Activated CD4-positive, alpha-beta T cell treated with anti-CD3 and anti-CD28 coated beads, Interleukin-2, amount 10 ng/mL, durations not matched to agents 7 days and 5 days (primary cell): ENCODE measurements at places on chromosomes 7 and 10. TPM values are rescaled to one million over a fixed set of nuclear protein-coding genes. Genes with fewer than 3 reads are reported as not detected.

- H3K4me1 ChIP-seq: no peaks in the 10 kb centered on the region
- H3K4me3 ChIP-seq: no peak overlapping the region
- no peak for DNase-seq
These were observed 621.1 kb downstream of the PTPRN2 start for GRCh38 chr7:157966490-157966889.

- H3K4me1 ChIP-seq: peaks cover 15% of the 10 kb centered on the region
- H3K4me3 ChIP-seq: peak overlapping the region; percentile 80
- H3K27me3 ChIP-seq: no peaks in the 10 kb centered on the region
- DNase-seq: no peak
These were observed 168.0 kb downstream of the ARHGAP12 start for GRCh38 chr10:31760674-31761081.

DNA sequence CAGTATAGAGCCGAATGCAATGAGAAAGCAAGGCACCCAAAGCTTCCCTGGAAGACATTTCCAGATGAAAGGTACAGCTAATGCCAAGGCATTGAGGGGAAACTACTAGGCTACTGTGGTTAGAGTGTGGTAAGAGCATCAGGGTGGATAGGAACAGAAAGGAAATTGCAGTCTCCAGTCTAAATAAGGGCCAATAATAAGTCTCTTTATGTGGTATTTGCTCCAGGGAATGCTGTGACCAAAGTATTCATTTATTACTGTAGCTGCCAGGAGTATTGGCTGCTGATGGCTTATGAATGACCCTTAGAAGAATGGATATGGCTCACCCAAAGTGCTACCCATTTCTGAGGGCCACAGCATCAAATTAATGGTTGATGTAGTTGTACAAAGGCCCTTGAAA, 30.1 kb upstream of the POT1 start:
- no peaks in the 10 kb centered on the region for H3K4me1 ChIP-seq
- no peaks in the 10 kb centered on the region for H3K36me3 ChIP-seq
- H3K27me3 ChIP-seq: no peaks in the 10 kb centered on the region
- no peak for DNase-seq

DNA sequence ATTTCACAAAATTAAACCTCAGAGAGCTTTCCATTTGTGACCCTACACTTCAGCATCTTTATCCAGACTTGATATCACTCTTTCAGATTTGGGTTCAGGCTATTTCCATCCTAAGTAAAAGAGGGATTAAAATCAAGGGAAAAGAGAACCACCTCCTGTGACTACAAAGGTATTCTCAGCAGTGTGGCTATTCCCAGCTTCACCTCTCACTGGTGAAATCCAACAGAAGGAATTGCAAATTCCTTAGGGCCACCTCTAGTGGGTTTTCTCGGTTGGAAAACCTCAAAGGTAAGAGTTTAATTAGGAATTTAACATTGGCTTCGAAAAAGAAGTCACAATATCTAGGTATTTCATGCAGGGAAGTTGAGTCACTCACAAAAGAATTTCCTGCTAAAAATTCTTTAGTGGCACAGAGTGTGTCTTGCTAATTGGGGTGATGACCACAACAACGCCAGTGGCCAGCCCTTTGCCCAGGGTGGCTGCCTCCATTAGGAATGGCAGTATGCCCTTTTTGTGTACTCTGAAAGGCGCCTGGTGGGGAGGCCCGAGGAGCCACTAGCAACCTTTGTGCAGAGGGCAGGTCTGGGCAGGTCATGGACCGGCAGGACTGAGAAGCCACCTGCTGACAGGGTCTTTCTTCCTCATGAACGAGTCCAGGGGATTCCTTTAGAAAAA, 52.2 kb downstream of the SEM1 start:
- no peak overlapping the region for H3K27ac ChIP-seq
- DNase-seq: no peak
- H3K4me1 ChIP-seq: no peaks in the 10 kb centered on the region
- no peaks in the 10 kb centered on the region for H3K36me3 ChIP-seq
- H3K4me3 ChIP-seq: no peak overlapping the region

The CCDC172 gene
- not detected for total RNA-seq

GRCh38 chr10:109047856-109048255, 875.5 kb downstream of the XPNPEP1 start:
- no peak overlapping the region for H3K4me3 ChIP-seq
- H3K36me3 ChIP-seq: no peaks in the 10 kb centered on the region
- no peaks in the 10 kb centered on the region for H3K4me1 ChIP-seq
- no peak overlapping the region for H3K27ac ChIP-seq
- no peak for DNase-seq
- H3K27me3 ChIP-seq: no peaks in the 10 kb centered on the region

DNA sequence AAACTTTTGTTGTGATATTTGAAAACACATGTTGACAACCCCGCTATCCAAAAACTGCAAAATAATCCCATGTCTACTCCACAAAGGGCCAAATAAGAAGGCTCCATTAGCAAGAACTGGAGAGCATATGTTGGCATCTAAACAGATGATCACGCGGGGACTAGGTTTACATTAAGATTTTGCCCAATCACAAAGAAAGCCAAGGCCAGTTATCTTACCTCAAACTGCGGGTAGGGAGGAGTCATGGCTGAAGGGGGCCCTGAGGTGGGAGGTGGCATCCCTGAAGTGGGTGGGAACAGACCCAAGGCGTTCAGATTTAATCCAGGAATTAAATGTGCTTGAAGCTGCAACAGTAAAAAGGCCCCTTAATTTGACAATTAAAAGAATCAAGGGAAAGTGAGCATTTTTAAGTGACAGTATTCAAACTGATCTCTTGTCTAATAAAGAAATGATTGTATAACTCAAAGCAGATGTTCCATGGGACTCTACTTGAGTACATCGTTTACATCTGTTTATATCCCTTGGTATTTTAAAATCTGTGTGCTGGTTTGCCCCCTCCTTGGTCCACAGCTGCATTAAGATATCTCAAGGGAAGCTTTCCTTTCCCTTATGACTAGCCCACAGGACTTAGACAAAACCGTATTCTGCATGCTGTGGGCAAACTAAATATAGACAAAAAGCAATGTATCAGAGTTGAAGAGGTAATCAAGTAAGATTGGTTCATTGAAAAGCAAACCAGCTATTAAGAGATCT, 42.9 kb downstream of the MALSU1 start:
- no peak for DNase-seq
- peaks cover 20% of the 10 kb centered on the region for H3K4me1 ChIP-seq
- H3K4me3 ChIP-seq: no peak overlapping the region
- H3K27ac ChIP-seq: no peak overlapping the region

- H3K4me3 ChIP-seq: no peak overlapping the region
- peaks cover 61% of the 10 kb centered on the region for H3K36me3 ChIP-seq
- H3K27ac ChIP-seq: no peak overlapping the region
- H3K4me1 ChIP-seq: peaks cover 21% of the 10 kb centered on the region
- no peak for DNase-seq
- H3K27me3 ChIP-seq: no peaks in the 10 kb centered on the region
These were observed 24.5 kb downstream of the AVL9 start for GRCh38 chr7:32519763-32520162.

The GPR85 gene
- not detected for total RNA-seq

- H3K36me3 ChIP-seq: no peaks in the 10 kb centered on the region
- DNase-seq: no peak
- H3K4me1 ChIP-seq: no peaks in the 10 kb centered on the region
- peaks cover 2% of the 10 kb centered on the region for H3K27me3 ChIP-seq
- H3K27ac ChIP-seq: no peak overlapping the region
These were observed 43.6 kb downstream of the PLCE1 start for GRCh38 chr10:94037286-94037685.

DNA sequence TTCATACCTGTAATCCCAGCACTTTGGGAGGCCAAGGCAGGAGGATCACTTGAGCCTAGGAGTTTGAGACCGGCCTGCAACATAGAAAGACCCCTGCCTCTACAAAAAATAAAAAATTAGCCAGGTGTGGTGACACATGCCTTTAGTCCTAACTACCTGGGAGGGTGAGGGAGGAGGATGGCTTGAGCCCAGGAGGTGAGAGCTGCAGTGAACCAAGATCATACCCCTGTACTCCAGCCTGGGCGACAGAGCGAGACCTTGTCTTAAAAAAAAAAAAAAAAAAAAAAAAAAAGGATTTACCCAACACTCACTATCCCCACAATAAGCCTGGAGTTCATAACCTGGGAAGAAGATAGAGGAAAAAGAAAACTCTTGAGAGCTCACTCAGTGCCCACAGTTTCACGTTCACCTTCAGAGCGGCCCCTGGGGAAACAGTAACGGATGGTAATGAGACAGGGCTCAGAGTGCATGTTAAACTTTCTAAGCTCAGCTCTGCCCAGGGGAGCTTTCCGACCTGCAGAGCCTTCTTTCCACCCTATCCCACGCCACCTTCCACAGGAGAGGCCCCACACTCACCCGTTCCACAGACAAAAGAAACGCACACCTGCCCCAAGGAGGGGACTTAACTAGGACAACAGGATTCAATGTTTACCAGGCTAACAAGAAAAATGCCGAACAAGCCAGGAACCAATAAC, 259.8 kb upstream of the KLF14 start:
- peaks cover 77% of the 10 kb centered on the region for H3K4me1 ChIP-seq
- H3K27ac ChIP-seq: peak overlapping the region; percentile 37
- H3K4me3 ChIP-seq: no peak overlapping the region
- no peak for DNase-seq
- peaks cover 3% of the 10 kb centered on the region for H3K36me3 ChIP-seq

The FAM20C gene
- total RNA-seq: 0.47 TPM

DNA sequence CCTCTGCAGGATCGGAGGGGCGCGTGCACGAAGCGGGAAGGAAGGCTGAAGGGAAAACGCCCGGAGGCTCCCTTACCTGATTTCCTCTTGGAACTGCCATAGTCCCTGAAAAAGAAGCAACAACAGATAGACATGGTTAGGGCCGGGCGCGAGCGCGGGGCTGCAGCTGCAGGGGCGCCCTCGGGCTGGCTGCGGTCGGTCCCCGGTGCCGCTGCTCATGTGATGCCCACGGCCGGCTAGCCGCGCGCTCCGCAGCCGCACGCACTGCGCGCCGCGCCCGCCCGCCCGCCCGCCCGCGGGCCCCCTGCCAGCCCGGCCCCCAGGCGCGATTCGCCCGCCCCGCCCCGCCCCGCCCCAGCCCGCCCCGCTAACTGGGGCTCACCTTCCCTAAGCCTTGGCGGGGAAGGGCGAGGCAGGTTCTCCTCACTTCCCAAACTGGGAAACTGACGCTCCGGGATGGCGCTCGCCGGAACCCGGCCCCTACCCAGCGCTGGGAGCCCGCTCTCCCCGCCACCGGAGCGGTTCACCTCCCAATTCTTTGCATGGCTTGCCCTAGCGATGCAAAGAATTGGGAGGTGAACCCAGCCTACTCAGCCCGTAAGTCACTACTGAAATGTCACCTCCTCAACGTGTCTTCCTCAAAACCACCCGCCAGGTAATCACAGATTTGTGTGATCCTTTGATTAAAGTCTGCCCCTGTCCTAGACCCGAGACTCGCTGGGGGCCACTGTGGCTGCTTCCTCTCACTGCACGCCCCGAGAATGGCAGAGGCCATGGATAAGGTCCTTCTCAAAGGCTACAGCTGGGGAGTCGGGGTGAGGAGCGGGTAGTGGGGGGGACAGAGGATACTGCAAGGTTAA, 162.2 kb downstream of the SH3PXD2A start:
- DNase-seq: peak; percentile 42
- peak overlapping the region; percentile 81 for H3K27ac ChIP-seq
- H3K36me3 ChIP-seq: no peaks in the 10 kb centered on the region
- peak overlapping the region; percentile 87 for H3K4me3 ChIP-seq

The GSAP gene
- 8.7 TPM for total RNA-seq

DNA sequence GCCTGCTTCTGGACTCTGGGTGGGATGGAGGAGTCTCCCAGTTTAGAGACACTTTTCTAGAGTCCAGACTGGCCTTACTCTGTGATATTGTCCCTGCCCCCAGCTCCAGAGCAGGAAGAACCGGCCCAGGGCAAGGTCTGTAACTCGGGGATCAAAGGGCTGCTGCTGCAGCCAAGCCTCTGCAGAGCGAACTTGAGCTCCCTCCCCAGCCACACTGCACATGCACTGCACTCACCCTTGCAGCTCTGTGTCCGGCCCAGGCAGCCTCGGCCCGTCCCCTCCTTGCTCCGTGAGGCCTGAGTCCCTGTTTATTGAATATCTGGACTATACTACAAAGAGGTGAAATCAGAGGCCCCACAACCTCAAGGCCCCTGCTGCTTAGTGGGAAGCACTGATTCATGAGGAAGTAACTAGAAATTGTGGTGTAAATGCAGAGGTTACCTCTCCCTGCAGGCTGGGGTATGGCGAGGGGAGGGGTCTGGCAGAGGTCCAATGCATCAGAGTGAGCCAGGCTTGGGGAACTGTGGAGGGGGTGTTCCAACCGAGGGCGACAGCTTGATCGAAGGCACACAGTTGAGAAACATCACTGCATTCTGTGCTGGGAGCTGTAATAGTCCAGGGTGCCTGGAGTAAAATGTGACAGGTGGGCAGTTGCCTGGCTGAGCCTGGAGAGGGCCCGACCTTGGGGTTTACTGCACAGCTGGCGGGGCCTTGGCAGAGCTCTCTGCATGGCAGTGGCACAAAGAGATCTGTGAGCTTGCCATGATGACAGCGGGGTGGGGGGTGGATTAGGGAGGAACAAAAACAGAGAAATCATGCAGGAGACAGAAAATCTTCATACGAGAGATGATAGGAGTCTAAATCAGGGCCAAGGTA, 49.1 kb downstream of the AOC1 start:
- H3K27ac ChIP-seq: no peak overlapping the region
- H3K27me3 ChIP-seq: peaks cover 59% of the 10 kb centered on the region

DNA sequence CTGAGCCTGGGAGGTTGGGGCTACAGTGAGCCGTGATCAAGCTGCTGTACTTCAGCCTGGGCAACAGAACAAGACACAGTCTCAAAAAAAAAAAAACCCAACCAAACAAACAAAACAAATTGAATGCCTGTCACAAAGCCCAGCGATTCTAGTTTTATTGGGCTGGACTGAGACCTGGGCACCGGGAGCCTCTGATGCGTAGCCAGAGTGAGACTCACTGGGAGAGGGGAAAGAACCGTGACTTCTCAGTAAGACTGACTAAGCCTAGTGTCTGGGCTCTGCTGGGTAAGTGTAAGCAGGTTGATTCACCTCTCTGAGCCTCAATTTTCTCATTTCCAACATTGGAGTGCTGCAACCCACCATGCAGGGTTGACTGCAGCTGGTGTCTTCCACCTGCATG, 10.1 kb upstream of the LEP start:
- H3K36me3 ChIP-seq: no peaks in the 10 kb centered on the region
- no peak overlapping the region for H3K27ac ChIP-seq
- no peak for DNase-seq
- H3K27me3 ChIP-seq: peaks cover 8% of the 10 kb centered on the region

The FKBP6 gene
- total RNA-seq: not detected

- no peak overlapping the region for H3K27ac ChIP-seq
- no peaks in the 10 kb centered on the region for H3K36me3 ChIP-seq
- no peak overlapping the region for H3K4me3 ChIP-seq
- no peak for DNase-seq
- H3K4me1 ChIP-seq: peaks cover 13% of the 10 kb centered on the region
These were observed 3.6 kb upstream of the MYOF start for GRCh38 chr10:93485690-93486089.

DNA sequence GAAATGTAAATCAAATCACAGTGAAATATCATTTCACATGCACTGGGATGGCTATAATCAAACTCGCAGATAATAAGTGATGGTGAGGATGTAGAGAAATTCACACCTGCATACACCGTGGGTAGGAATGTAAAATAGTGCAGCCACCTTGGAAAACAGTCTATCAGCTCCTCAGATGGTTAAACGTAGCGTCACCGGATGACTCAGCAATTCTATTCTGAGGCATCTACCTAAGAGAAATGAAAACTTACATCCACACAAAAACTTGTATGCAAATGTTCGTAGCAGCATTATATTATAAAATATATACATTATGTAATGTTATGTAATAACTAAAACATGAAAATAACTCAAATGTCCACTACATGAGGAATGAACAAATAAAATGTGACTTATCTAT, 38.9 kb downstream of the SH3PXD2A start:
- no peak overlapping the region for H3K4me3 ChIP-seq
- H3K36me3 ChIP-seq: no peaks in the 10 kb centered on the region
- peaks cover 6% of the 10 kb centered on the region for H3K4me1 ChIP-seq
- H3K27me3 ChIP-seq: peaks cover 28% of the 10 kb centered on the region
